ENCODE measurements at places on chromosomes 6 and 20.

DNA sequence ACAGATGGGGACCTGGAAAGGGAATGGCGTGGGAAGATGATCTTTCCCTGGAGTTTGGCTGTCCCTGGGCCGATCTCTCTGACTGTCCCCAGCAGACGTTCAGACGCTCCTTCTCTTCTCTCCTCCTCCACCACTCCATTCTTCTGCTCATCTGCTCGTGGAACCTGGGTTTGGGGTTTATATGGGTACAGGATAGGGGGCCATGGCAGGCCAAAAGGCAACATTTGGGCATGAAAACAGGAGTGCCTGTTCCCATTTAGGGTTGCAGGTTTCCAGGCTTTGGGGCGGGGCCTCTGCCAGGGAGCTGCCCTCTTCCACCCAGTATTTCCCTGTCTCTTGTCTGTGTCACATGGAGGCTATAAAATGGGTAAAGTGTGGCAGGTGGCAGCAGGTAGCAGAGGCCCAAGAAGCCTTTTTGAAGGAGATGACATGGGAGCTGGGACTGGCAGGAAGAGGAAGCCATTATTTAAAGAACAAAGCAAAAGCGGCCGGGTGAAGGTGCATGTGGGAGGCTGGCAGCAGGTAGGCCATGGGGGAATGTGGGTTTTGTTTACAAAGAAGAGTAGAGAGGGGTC lies 203.7 kb downstream of the BMP7 start:
- DNase-seq = no peak

- no peak for DNase-seq
Observed at GRCh38 chr20:5003626-5004025, 2.3 kb upstream of the SLC23A2 start.

- no peak for DNase-seq
Observed at GRCh38 chr6:118808793-118809638, 84.9 kb upstream of the ASF1A start.

DNA sequence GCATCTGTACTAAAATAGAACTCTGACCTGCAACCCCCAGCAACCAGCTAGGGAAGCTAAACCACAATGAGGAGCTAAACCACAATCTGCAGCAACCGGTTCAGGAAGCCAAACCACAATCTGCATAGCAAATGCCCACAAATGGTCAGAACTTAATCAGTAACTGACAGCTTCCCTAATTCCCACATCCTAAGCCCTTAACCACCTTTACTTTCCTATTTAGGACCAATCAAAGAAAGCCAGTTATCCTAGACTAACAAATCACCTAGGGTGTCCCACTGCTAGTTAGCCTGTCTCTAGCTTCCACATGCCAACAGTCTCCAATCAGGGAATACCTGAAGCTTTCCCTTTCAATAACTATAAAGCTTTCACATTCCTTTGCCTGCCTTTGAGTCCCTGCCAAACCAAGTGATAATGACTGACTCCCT lies 424.6 kb upstream of the PTCHD4 start:
- DNase-seq = no peak

GRCh38 chr6:163712981-163713380 lies 298.5 kb downstream of the QKI start:
- no peak for DNase-seq

GRCh38 chr6:32255199-32256153 lies 31.6 kb upstream of the NOTCH4 start:
- DNase-seq = no peak

DNA sequence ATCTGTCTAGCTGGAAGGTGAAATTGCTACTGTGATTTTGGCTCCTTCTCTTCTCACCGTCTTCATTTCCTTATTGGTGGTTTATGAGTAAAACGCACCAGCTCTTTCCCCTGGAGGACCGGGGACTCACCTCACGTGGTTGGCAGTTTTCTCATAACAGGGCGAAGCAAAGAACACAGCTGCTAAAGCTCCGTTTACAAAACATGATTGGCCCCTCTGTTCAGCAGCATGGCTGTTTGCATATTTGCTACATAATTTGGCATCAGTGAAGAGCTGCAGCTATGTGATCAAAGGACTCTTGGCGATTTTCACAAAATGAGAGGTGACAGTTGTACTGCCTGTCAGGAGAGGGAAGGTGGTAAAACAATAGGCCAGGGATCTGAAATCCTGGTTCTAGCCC lies 20.5 kb upstream of the TMEM181 start:
- DNase-seq = no peak

DNA sequence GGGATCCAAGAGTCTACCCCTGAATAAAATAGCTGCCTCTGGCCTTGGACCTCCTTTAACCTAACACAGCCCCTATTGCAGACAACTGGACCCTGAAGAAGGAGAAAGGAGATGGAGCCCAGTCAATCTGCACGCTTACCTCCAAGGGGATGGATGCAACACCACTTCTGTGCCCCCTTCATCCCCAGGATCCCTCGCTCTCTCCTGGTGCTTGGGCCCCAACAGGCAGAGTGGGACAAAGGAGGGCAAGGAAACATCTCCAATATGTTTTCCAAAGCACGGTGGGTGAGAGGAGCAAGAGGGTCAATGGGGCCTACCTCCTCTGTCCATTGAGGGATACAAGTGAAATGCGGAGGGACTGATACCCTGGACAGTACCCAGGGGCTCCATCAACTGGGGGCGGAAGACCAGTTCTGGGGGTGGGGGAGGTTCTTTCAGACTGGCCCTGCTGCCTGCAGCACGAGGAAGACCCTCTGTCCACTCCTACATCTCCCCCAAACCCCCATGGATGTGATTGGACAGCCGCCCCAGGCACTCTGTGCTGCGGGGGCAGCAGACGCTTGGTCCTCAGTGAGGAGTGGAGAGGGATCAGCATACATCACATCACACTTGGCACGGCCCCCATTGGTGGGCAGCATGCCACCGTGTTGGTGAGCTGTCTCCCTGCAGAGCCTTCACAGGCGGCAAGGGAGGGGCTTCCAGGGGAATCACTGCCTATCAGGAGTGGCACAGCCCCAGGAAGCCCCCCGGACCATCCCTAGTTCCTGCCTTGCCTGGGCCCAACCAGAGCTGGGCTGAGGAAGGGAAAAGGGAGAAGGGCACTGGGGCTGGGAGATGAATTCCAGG lies 70.6 kb downstream of the MRPL14 start:
- DNase-seq = no peak

DNA sequence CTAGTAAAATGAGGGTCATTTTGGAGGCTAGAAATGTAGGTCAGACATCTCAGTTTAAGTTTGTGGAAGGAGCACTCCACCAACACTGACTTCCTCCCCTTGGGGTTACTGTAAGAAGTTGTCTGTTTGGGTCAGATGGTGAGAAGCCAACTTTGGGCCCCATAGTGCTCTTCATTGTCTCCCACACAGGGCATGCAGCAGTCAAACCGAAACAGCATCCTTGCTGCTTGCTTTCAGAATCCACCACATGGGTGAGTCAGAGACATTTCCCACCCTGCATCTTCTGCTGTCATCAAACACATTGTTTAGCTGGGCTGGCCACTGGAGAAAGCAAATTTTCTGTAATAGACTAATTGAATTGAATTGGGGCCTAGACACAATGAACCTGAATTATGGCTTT lies 16.8 kb downstream of the IL17F start:
- no peak for DNase-seq

DNA sequence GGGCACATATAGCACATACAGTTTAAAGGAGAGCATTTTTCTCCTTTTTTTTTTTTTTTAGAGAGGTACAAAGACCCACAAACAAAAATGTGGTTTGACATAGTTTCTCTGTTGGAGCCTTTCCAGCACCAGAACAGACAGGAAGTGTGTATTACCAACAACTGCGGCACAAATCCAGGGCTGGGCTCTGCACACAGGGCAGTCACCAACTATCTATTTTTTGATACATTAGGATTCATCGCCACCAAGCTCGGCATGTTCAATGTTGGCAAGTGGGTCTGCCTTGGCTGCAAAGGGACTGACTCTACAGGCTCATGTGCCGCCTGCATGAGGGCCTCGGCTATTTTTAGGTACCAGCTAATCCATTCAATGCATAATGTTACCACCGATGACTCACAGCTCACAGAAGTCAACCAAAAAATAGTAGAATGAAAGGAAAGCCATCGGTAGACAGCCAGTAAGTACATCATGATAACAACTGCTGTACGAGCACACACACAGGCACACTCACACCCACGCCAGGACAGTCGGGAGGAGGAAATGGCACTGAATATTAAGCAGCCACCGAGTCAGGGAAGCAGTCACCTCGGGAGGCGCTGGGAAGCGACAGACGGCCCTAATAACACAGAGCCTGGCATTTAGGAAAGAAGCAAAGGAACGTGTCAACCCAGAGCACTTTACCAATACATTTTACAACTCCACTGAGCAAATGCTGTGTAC lies 81.6 kb downstream of the GMPR start:
- DNase-seq = peak; percentile 75

DNA sequence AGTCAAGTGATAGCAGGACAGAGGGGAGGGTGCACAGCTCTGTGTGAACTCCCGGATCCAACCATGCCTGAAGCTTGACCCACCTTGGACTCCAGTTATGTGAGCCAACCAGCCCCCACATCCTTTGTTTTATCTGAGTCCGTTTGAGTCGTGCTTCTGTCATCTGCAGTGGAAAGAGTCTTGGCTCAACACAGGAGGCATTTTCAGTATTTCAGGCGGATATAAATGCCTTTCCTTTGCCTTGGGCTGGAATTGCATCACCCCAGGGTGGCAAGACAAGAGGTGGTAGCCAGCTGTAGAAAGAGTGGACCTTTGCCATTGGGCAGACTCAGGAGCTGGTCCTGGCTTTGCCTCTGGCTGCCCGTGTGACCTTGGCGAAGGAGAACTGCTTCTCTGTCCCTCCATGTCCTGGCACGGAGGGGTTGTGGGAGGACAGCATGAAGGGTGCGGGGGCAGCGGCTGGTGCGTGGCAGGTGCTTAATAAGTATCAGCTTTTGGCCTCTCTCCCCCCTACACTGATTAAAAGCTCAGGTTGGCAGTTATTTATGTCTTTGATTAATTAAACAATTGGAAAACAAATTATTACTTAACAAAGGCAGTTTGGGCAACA lies 42.6 kb upstream of the APCDD1L start:
- no peak for DNase-seq
